NCI-H2171 treated with DMSO at 0.1 percent for 48 hours (cell line): ENCODE measurements at places on chromosomes 6 and 20.

DNA sequence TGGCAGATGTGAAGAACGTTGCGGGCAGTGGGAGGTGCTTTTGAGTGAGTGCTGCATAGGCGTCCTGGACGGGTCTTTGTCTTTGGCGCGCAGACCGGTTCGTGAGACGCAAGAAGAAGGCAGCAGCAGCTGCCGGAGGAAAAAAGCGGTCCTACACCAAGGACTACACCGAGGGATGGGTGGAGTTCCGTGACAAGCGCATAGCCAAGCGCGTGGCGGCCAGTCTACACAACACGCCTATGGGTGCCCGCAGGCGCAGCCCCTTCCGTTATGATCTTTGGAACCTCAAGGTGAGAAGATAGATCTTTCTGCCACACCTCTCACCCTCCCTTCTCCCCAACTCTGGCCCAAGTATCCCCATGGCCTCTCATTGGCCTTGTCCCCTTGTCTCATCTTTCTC, 1.1 kb downstream of the ABT1 start:
- DNase-seq, result no peak

DNA sequence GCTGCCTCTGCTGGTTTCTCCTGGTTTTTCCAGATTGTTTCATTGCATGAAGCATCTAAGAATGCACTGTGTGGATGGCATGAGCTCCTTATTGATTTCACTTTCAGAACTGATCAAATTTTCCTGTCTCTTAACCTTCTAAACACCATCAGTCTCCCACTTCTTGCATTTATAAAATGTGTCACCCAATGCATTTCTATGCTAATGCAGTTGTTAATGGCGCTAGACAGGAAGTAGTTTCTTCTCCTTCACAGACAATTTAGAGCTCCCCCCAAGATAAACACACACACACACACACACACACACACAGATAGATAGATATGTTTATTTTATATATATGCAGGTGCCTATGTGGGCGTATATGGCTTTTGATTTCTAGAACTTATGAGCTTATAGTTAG, 45.6 kb upstream of the FOXA2 start:
- DNase-seq, result no peak

- no peak for DNase-seq
Measured at GRCh38 chr20:33352258-33353012, 48.9 kb downstream of the CDK5RAP1 start.

GRCh38 chr20:8432435-8433148, 300.5 kb downstream of the PLCB1 start:
- peak; percentile 65 for DNase-seq

GRCh38 chr6:91099479-91099878, 512.6 kb upstream of the MAP3K7 start:
- no peak for DNase-seq

DNA sequence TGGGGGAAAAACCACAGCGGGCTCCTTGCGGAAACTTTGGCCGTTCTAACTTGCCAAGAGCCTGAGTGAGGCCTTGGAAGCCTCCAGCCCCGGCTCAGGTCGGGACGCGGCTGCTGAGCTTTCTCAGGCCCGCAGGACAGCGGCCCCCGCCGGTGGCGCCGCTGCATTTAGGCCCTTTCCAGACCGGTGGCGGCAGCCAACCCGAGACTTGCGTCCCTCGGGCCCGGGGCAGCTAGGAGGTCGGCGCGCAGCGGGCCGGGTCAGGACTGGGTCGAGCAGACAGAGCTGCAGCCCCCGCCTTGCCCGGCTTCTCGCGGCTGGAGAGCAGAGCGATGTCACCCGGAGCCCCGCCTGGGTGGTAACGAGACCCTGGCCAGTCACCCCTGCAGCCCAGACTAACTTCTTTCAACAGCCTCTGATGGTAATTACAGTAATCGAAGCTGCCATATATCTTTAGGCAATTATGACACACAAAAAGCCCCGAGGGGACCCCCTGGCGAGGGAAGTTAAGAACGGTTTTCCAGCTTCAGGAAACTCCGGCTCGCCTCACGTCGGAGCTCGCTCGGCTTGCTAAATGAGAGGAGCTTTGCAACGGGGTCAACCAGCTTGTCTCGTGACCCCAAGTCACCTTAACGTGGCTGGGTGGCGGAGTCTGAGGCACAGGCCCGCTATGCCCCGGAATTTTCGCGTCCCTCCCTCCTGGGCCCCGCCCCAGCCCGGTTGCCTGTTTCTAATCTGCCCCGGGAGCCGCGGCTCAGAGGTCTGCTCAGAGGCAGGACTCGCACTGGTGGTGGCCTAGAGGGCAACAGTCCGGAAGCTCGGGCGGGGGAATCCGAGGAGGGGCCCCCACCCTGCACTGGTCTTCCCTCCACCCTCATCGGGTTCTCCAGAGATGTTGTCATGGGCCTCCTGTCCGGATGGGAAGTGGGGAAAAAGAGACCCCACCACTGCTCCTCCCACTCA, 3.0 kb downstream of the NR2E1 start:
- no peak for DNase-seq

DNA sequence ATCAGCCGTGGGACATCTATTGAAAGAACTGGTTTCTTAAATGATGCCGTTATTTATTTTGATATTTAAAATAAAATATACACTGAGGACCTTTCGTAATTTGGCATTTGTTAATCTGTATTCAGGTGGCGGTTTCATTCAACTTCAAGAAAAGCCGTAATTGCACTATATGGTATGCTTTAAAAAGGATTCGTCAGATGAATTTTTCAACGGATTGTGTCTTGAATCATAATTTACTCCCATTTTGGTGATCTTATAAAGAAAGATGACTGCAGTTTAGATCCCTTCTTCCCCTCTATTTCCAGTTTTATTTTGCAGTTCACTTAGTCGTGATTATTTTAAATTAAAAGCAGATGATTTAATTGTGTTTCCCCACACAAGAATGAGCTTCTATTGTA, 761 bp downstream of the KLHL32 start:
- DNase-seq, result no peak

GRCh38 chr20:47353692-47354463, 2.6 kb downstream of the ZMYND8 start:
- DNase-seq, result no peak

GRCh38 chr20:45308117-45308778, at the start of gene MATN4:
Gene MATN4 (minus strand): TSS chr20:45308299. CDS start chr20:45305582, 2,717 bp downstream.
- no peak for DNase-seq

GRCh38 chr20:3998998-3999397, 16.4 kb downstream of the RNF24 start:
- DNase-seq, result no peak
